ENCODE measurements at places on chromosomes 5 and 9.

DNA sequence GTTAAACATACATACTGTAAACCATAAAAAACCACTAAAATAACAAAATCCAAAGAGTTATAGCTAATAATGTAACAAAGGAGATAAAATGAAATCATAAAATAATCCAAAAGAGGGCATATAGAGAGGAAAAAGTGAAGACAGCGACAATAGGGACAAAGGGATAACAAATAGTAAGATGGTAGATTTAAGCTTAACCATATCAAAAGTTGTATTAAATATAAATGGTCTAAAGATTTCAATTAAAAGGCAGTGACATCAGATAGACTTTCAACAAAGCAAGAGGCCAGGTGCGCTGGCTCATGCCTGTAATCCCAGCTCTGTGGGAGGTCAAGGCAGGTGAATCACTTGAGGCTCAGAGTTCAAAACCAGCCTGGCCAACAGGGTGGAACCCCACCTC is 54.7 kb upstream of the SREK1 start:
- DNase-seq: no peak

DNA sequence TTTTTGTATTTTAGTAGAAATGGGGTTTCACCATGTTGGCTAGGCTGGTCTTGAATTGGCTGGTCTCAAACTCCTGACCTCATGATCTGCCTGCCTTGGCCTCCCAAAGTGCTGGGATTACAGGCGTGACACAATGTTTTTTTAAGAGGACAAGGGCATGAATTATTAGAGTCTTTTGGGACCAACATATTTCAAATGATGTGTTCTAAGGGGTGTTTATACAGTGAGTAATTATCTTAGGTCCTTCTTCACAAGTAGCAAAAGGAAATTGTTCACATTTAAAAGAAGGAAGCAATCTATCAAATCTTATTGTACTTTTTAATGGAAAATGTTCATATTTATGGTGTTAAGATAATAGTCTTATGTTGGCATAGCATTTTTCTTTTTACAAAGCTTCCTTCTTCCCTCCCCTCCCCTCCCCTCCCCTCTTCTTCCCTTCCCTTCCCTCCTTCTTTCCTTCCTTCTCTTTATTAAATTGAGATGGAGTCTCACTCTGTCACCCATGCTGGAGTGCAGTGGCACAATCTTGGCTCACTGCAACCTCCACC is 6.7 kb downstream of the GNG10 start:
- no peak for DNase-seq

- no peak for DNase-seq
Measured at GRCh38 chr9:98324801-98325200, 69.4 kb upstream of the TBC1D2 start.

DNA sequence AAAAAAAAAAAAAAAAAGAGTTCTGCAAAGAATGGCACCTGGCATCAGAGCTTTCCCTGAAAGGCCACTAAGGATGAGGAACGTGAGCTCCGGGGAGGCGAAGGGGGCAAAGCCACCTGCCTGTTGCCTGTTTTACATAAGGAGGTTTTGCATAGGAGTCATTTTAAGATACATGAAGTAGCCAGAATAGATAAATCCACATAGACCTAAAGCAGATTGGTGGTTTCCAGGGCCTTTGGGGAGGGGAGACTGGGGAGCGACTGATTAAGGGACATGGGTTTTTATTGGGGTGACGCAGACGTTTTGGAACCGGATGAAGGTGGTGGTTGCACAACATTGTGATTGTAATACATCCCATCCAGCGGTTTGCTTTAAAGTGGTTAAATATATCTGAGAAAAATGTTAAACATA is 7.1 kb downstream of the NEK6 start:
- no peak for DNase-seq
